ENCODE measurements at places on chromosomes 4 and X. TPM values are rescaled to one million over a fixed set of nuclear protein-coding genes. Genes with fewer than 3 reads are reported as not detected.

BRS3 gene
- polyA plus RNA-seq, result not detected

BMPR1B gene
- polyA plus RNA-seq, result not detected

NUDT6 gene
- 2.5 TPM for polyA plus RNA-seq

TMEM35A gene
- not detected for polyA plus RNA-seq

PRKG2 gene
- polyA plus RNA-seq, result 2.6 TPM

ALB gene
- not detected for polyA plus RNA-seq

MAGEE2 gene
- 0.08 TPM for polyA plus RNA-seq

GRIA3 gene
- polyA plus RNA-seq, result not detected

TASL gene
- 2.9 TPM for polyA plus RNA-seq

GAGE1 gene
- not detected for polyA plus RNA-seq

CYLC1 gene
- not detected for polyA plus RNA-seq

ATOH1 gene
- not detected for polyA plus RNA-seq

PHOX2B gene
- not detected for polyA plus RNA-seq

POLN gene
- polyA plus RNA-seq, result 0.44 TPM

MBNL3 gene
- polyA plus RNA-seq, result 33.7 TPM

SSX2B gene
- polyA plus RNA-seq, result not detected

XAGE1A gene
- not detected for polyA plus RNA-seq

DHX15 gene
- polyA plus RNA-seq, result 38.0 TPM

SPANXN4 gene
- not detected for polyA plus RNA-seq

GPRASP2 gene
- polyA plus RNA-seq, result 3.2 TPM

EGF gene
- not detected for polyA plus RNA-seq

NUDT10 gene
- 0.39 TPM for polyA plus RNA-seq

MTNR1A gene
- not detected for polyA plus RNA-seq

ENPEP gene
- polyA plus RNA-seq, result not detected

AFM gene
- not detected for polyA plus RNA-seq

DMP1 gene
- not detected for polyA plus RNA-seq

CORIN gene
- polyA plus RNA-seq, result 0.05 TPM

BGN gene
- not detected for polyA plus RNA-seq

PDZD4 gene
- 0.41 TPM for polyA plus RNA-seq

COX7B2 gene
- polyA plus RNA-seq, result not detected

BEX1 gene
- 0.73 TPM for polyA plus RNA-seq

PWWP3B gene
- polyA plus RNA-seq, result not detected

RASL11B gene
- 0.41 TPM for polyA plus RNA-seq

FRAS1 gene
- 0.06 TPM for polyA plus RNA-seq

AGTR2 gene
- polyA plus RNA-seq, result not detected

DDX53 gene
- not detected for polyA plus RNA-seq

P2RY10 gene
- 46.5 TPM for polyA plus RNA-seq

POU4F2 gene
- polyA plus RNA-seq, result not detected

GDI1 gene
- 32.1 TPM for polyA plus RNA-seq

TACR3 gene
- polyA plus RNA-seq, result not detected

HTN3 gene
- polyA plus RNA-seq, result not detected

YY2 gene
- 0.61 TPM for polyA plus RNA-seq

CXCL1 gene
- polyA plus RNA-seq, result not detected

DUX4 gene
- polyA plus RNA-seq, result not detected

BEX2 gene
- polyA plus RNA-seq, result 87.5 TPM

BMP2K gene
- polyA plus RNA-seq, result 4.1 TPM

PRRG1 gene
- polyA plus RNA-seq, result not detected

AFAP1 gene
- 3.3 TPM for polyA plus RNA-seq

SEPSECS gene
- polyA plus RNA-seq, result 2.0 TPM

Measured in naive thymus-derived CD8-positive, alpha-beta T cell (primary cell).